ENCODE measurements at places on chromosomes 2 and 18.

- DNase-seq, result peak; percentile 75
Observed at GRCh38 chr18:23703987-23704384, 14.7 kb downstream of the LAMA3 start.

DNA sequence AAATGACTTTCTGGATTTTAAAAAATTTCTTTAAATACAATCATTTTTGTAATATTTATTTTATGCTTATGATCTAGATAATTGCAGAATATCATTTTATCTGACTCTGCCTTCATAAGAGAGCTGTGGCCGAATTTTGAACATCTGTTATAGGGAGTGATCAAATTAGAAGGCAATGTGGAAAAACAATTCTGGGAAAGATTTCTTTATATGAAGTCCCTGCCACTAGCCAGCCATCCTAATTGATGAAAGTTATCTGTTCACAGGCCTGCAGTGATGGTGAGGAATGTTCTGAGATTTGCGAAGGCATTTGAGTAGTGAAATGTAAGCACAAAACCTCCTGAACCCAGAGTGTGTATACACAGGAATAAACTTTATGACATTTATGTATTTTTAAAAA lies 79.5 kb downstream of the ITGA4 start:
- no peak for DNase-seq

DNA sequence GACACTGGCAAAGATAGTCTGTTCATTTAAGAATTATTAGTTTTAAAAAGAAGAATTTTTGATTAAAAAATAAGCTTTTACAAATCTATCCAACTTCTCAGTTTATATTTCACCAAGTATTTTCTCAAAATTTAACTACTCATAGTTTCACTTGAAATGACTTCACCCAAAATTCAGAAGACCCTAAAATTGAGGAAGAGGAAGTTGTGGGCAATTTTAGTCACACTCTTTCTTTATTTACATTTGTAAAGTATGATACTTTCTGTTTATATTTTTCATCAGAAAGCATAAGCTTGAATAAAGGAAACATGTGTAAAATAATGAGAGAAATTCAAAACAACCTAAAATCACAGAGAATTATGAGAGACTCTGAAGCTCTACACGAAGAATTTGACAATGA lies 278.8 kb upstream of the MEIS1 start:
- DNase-seq, result no peak

- no peak for DNase-seq
Observed at GRCh38 chr2:144010096-144010836, 509.7 kb downstream of the ZEB2 start.

- peak; percentile 52 for DNase-seq
Observed at GRCh38 chr2:10283106-10284062, 19.3 kb upstream of the HPCAL1 start.

- DNase-seq, result peak; percentile 3
Observed at GRCh38 chr18:43271593-43272432, 5.5 kb downstream of the SYT4 start.

- no peak for DNase-seq
Observed at GRCh38 chr2:191265311-191266170, 20.3 kb downstream of the MYO1B start.

DNA sequence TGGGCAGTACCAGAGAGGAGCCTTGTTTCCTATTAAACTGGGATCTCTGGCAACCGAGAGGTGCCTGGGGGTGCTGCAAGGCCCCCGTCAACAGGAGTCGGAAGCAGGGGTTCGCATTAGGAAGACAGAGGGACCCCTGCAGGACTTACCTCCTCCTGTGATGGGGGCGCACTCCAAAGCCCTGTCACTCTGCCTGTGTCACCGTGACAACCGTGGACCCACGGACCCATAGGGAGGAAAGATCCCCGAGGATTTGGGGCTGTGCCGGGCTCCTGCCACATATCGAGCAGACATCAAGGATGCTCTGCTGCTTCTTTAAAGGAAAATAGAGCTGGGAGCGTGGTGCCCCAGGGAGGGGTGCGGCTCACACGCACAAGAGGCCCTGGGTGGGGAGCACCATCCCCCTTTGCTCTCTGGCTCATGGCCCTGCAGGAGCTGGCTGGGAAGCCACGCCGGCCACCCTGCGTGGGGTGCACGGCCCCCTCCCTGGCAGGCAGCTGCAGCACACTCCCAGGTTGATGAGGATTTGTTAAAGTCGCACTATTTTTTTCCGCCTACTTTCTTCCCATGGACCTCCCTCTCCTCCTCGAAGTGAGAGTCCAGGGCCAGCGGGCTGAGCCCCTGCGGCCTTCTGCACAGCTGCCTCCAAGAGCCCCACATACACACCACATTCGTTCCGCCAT lies 167.5 kb downstream of the TWIST2 start:
- no peak for DNase-seq

GRCh38 chr18:7325126-7325430 lies 94.2 kb downstream of the LRRC30 start:
- DNase-seq, result peak; percentile 54

GRCh38 chr2:84768840-84769239 lies 112.0 kb downstream of the TRABD2A start:
- no peak for DNase-seq

DNA sequence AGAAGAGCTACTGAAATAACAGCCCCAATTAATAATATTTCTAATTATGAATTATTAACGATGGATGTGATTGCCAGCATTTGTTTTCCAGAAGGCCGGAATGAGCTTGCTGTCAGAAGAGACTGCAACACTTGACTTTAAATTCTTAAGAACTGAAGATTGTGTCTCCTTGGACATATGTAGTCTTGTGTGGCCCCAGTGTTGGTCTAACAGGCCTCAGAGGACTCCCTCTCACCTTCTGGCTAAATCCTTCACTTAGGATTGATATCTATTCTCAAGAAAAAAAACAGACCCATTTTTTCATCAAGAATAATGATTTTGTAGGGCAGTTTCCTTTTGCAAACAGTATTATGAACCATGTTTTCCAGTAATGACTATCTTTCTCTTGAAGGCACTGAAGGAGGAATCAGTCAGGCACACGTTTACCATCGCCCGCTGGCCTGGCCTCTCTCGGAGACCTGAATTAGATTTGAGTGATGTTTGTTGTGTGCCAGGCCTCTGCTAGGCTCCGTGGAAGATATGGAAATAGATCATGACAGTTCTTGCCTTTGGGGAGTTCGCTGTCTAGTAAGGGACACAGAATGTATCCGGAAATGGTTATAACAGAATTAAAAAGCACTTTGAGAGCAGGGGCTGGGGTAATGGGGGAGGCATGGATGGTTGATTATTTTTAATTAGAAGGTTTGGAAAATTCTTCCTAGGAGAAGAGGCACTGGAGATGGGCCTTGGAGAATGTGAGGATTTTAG lies 258.0 kb downstream of the MYCN start:
- no peak for DNase-seq

GRCh38 chr2:160224060-160224459 lies 24.0 kb upstream of the ITGB6 start:
- DNase-seq, result peak; percentile 91

- DNase-seq, result peak; percentile 32
Observed at GRCh38 chr18:8188184-8188583, 421.1 kb upstream of the RAB12 start.

GRCh38 chr18:46352520-46353250 lies 248.5 kb downstream of the HAUS1 start:
- DNase-seq, result no peak

- DNase-seq, result no peak
Observed at GRCh38 chr2:77552956-77553355, 30.8 kb upstream of the LRRTM4 start.

DNA sequence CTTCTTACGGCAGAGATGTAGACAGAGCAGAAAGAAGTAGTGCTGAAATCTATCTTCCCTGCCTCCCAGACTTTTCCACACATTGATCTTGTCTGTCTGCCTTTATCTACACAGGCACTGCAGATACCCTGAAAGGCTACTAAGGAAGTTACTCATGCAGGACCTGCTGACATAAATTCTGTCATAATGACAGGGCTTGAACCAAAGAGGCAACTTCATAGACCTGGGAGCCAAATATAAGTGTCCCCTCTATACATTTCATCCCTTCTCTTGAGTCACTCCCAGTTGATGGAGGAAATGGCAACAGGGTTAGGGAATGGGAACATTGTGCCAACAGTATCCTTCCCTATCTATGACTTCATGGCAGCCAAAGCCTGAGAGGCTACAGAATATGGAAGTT lies 157.5 kb downstream of the TNS1 start:
- DNase-seq, result no peak

GRCh38 chr2:172252154-172252553 lies 149.5 kb upstream of the DLX2 start:
- DNase-seq, result no peak

- DNase-seq, result no peak
Observed at GRCh38 chr2:135099802-135100483, 47.9 kb downstream of the RAB3GAP1 start.

GRCh38 chr2:6948677-6949351 lies 31.6 kb downstream of the RNF144A start:
- no peak for DNase-seq

- DNase-seq, result no peak
Observed at GRCh38 chr2:150767991-150768746, 280.7 kb upstream of the RND3 start.

GRCh38 chr2:233174137-233174536 lies 77.3 kb upstream of the ATG16L1 start:
- DNase-seq, result no peak

GRCh38 chr2:72144632-72145288 lies 2.9 kb downstream of the CYP26B1 start:
- peak; percentile 43 for DNase-seq

- no peak for DNase-seq
Observed at GRCh38 chr2:28350791-28351285, 41.8 kb upstream of the FOSL2 start.

GRCh38 chr2:172921532-172922236 lies 154.0 kb upstream of the MAP3K20 start:
- peak; percentile 44 for DNase-seq

GRCh38 chr2:24957221-24957620 lies 14.5 kb downstream of the DNAJC27 start:
- DNase-seq, result no peak

- no peak for DNase-seq
Observed at GRCh38 chr2:28822036-28822435, 11.4 kb downstream of the SPDYA start.

DNA sequence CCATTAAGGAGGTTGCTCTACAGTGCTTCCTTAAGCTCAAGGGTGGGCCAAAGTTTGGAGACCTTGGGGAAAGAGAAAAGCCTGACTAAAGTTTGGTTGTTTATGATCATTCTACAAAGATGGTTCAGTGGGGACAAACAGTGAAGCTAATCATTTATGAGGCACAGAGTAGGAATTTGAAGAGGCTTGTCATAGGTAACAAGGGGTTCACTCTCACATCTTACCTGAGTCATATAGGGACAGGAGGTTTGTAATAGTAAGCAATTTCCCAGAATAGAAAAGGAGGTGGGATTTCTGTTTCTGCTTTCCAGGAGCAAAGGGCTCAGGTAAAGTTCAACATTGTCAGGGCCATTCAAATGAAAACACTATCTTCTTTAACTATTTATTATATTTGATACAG lies 787.9 kb downstream of the CPS1 start:
- DNase-seq, result no peak

- peak; percentile 38 for DNase-seq
Observed at GRCh38 chr2:30072250-30072842, 74.5 kb upstream of the YPEL5 start.

GRCh38 chr2:30239986-30240752 lies 8.8 kb downstream of the LBH start:
- no peak for DNase-seq

DNA sequence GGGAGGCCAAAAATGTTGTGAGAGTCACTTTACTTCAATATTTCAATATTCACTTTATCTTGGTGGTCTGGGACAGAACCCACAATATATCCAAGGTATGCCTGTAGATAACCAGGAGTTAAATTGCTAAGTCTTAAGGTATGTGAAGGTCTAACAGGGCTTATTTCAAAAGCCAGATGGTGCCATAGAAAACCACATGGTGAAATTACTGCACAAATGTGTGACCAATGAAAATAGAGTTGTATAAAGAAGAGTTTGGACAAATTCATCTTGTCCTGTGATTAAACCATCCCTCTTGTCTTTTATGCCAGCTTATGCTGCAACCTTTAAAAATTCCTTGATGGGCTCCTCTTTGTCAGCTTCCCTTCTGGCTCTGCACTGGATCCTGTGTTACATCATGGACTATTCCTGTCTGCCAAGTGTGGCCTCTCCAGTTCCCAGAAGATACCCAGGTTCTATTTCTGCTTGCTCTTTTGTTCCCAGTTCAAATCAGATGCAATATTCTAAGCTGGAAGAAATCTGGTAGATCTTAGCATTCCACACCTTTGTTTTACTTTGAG lies 46.8 kb downstream of the ANTXR1 start:
- DNase-seq, result peak; percentile 64

DNA sequence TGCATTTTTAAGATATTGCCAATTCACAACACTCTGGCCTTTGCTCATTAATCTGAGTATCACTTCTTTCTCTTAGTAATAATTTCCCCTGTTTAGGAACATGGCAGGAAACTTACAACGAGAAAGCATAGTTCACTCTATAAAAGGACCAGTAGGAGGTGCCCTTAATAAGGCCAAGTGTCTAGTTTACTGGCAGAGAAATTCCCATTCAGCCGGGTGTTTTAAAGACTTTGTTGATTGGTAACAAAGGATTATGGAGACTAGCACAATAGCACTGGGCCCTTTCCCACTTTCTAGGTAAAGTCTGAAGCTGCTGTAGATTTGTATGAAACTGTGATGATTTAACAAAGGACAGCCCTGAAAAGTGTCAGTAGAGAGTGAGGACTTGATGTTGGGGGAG lies 3.1 kb downstream of the DCC start:
- no peak for DNase-seq

GRCh38 chr18:42632801-42633200 lies 482.7 kb downstream of the RIT2 start:
- no peak for DNase-seq

DNA sequence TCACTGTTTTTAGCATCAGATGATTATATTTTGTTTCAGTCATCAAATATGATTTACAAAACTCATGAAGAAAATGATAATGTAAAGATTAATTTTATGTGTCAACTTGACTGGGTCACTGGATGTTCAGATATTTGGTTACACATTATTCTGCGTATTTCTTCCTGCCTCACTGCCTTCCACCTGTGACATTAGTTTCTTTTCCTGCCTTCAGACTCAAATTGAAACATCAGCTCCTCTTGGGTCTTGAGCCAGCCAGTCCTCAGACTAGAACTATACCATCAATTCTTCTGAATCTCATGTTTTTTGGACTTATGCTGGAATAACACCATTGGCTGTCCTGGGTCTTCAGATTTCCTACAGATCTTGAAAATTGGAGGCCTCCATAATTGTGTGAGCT lies 96.7 kb downstream of the ZNF385B start:
- no peak for DNase-seq

All from NCI-H226 (cell line).